ENCODE measurements at places on chromosomes 1 and 21.

GRCh38 chr1:61743716-61744580 lies 1.7 kb downstream of the PATJ start:
- DNase-seq, result no peak

GRCh38 chr1:9905010-9905409 lies 5.1 kb downstream of the CTNNBIP1 start:
- DNase-seq, result no peak

DNA sequence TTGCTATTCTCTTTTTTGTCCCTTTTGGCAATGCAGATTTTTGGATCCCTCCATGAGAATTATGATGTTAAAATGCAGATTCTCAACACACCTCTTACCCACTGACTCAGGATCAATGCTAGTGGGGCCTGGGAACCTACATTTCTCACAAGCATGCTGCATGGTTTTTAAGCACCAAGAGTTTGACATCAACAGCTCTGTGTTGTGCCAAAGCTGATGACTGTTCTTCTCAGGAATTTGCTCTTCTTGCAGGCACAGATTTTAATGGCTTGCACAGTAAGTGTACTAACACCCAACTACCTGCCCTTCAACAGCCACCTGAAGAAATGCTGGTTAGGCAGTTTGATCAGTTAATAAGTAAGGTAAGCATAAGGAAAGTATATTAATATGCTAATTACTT lies 468.7 kb downstream of the PTBP2 start:
- no peak for DNase-seq

DNA sequence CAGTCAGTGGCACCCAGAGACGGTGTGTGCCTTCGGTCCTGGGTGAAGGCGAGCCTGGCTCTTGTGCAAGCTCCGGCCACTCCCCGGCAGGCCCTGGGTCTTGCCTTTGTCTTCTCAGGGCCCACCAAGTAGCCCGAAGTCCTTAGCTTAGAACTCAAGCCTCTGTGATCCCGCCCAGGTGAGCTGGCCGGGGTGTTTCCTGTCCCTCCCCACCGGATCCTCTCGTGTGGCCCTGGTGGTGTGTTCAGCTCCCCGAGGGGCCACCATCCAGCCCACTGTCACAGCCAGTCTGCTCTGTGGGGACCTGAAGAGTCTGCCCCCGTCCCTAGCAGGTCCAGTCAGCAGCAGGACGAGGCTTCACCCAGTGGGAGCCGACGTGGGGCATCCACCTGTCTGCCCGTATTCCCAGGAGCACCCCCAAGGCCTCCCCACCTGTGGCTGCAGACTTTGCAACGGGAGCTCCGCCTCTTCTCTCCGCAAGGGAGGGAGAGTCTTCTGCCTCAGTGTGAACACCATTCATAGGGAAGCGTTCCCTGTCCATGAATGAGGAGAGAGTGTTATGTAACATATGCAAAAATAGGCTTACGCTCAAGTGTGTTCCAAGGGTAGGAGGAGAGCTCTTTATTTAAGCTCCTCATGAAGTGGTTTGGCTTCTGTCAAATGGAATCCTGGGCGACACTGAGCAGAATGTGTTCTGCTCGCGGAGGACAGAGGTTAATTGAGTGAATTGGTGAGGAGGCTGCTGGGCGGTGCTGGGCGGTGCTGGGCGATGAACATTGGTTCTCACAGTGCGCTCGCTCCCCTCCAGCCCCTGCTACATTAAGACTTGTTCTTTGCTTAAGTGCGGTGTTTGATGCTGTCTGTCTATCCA lies 108.9 kb downstream of the CRYAA start:
- no peak for DNase-seq

DNA sequence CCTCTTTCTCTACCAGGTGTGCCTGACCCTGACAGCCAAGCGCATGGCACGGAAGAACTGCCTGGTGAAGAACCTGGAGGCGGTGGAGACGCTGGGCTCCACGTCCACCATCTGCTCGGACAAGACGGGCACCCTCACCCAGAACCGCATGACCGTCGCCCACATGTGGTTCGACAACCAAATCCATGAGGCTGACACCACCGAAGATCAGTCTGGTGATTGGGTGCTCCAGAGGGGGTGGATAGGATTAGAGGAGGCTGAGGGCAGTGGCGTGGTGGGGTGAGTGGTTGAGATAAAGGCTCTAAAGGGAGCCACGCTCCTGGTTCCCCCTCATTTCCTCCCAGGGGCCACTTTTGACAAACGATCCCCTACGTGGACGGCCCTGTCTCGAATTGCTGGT lies 13.1 kb downstream of the ATP1A2 start:
- no peak for DNase-seq

- no peak for DNase-seq
Observed at GRCh38 chr21:37711286-37711829, 204.9 kb downstream of the KCNJ6 start.

DNA sequence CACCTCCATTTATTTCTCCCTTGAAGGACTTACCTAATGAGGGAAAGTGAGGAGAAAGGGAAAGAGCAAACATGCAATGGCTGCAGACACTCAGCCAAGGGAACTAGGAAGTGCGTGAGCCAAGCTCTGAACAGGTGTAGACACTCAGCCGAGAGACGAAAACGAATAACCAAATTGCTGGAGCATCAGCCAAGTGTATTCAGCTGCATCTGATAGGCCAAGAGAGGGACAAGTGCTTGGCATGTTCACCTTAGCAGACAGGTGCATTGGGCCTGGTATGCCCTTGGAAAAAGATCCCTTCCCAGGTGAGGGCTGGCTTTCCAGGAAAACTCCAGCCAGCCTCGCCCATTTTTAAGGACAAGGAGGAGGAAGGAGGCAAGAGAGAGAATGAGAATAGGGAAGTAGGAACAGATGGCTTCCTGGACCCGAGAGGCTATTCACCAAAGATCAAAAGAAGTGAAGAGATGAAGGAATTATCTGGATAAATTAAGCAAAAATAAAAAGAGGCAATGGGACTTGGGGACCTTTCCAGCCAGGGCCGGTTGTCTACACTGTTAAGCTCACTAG lies 184.7 kb downstream of the TOMM20 start:
- DNase-seq, result no peak
